Sciatic nerve (tissue), 2 donors: ENCODE measurements at places on chromosomes 6 and 20. TPM values are rescaled to one million over a fixed set of nuclear protein-coding genes. Genes with fewer than 3 reads are reported as not detected.

NR2E1 gene
- total RNA-seq: not detected

CTAGE9 gene
- not detected for total RNA-seq

RWDD2A gene
- 4.5 TPM for total RNA-seq

GRCh38 chr6:139753198-139753861 is 378.9 kb upstream of the CITED2 start:
- DNase-seq: no peak

DNA sequence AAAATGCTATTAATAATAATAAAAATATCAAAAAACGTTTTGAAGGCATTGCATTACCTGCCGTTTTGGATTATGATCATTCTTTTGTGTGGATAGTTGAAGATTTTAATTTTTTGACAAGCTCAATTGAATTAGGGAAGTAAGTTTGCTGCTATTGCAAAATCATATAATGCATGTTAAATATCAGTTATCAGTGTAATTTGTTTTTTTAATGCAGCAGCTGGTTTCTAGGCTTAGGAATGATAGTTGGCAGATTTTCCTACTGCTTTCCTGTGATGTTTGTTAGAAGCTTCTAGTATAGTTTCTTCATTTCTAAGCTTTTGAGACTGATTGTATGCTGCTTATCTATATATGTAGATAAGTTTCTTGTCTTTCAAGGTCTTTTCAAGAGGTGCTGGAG is 99.0 kb downstream of the JARID2 start:
- DNase-seq: no peak

GRCh38 chr6:125533710-125534397 is 215.6 kb upstream of the HEY2 start:
- DNase-seq: no peak

DNA sequence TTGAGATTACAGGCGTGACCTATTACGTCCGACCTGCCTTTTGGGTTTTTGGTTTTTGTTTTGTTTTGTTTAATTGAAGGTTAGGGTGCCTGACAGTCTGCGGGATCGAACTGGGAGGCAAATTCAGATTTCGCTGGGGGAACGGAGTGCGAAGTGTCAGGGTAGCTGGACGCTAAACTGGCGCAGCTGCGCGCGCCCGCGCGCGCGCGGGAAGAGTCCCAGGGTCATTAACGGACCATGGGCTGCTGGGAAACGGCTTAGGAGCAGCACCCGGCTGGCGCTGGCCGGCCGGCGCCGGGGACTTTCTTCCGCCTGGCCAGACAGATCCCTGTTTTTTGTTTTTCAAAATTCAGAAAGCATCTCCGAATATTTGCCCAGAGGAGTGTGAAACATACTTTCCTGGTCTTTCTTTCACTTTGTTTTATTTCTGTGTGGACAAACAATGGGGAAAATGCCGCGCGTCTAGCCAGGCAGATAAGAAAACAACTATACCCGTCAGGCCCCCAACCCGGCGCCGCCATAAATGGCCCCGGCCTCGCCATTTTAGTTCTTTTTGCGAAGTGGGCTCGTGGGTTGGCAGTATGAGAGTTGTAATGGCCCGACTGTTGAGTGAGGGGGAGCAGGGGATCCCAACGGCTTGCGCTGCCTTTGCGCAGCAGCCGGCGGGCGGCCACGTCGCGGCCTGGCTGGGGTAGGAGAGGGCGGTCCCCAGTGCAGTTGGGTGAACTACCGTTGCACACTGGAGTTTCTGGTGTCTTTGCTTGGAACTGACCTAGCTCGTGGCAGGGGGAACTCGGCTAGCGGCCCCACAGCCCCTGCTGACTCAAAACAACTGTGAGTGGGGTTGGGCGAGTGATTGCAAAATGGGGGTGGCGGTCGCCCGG is 7.1 kb downstream of the HSPA1B start:
- peak; percentile 91 for DNase-seq

DNA sequence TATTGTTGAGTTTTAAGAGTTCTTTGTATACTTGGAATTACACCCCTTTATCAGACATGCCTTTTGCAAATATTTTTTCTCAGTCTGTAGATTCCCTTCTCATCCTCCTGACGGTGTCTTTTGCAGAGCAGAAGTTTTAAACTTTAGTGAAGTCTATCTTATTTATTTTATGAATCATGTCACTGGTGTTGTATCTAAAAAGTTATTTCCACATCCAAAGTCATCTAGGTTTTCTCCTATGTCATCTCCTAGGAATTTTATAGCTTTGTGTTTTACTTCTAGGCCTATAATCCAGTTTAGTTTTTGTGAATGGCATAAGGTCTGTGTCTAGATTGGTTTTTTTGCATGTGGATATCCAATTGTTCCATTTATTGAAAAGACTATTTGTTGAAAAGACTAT is 271.3 kb downstream of the KIF16B start:
- DNase-seq: no peak

DACT2 gene
- 1.9 TPM for total RNA-seq

GRCh38 chr6:70604254-70604653 is 37.5 kb downstream of the SDHAF4 start:
- no peak for DNase-seq

- DNase-seq: no peak
Observed at GRCh38 chr6:42704937-42705374, 17.4 kb downstream of the PRPH2 start.

DNA sequence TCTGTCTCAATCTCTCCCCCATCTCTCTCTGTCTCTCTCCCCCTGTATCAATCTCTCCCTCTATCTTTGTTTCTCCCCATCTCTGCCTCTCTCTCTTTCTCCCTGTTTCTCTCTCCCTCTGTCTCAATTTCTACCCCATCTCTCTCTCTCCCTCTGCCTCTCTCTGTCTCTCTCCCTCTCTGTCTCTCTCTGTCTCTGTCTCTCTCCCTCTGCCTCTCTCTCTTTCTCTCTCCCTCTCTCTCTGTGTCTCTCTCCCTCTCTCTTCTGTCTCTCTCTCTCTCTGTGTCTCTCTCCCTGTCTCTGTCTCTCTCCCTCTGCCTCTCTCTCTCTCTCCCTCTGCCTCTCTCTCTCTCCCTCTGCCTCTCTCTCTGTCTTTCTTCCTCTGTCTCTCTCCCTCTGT is 62.6 kb downstream of the DACT2 start:
- DNase-seq: no peak

DNA sequence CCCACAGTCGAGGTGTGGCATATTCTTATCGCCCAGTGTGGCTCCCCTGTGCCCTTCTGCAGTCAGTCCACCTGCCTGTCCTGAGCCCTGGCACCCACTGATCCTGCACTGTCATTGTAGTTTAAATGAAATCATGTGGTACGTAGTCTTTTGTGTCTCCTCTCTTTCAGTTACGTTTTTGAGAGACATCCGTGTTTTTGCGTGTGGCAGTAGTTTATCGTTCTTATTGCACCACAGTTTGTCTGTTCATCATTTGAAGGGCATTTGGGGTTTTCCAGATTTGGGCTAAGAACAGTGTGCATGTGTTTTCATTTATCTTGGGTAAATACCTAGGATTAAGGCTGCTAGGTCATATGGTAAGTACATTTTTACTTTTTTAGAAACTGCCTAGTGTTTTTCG is 49.3 kb downstream of the SPATA2 start:
- DNase-seq: no peak

DNA sequence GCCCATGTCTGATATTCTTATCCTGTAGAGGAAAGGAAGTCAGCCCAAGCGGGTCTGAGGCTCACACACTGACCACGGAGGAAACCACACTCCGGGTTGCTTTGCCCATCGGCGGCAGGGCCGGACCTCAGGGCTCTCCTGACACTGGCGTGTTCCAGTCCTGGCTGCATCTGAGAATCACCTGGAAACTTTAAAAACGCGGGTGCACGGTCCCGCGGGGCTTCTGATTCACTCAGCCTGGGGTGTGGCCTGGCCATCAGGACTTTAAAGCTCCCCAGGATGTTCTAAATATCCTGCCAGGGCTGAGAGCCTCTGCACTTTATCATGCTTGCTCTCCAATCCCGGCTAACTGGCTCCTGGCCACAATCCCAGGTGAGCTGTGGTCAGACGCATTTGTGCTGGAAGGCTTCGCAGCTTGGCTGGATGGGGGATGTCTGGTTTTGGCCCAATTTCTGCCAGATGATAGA is 47.7 kb upstream of the DACT2 start:
- no peak for DNase-seq

GRCh38 chr20:10578607-10579006 is 95.2 kb downstream of the JAG1 start:
- DNase-seq: no peak

TMEM200A gene
- 18.5 TPM for total RNA-seq

- DNase-seq: no peak
Observed at GRCh38 chr6:52155791-52156576, 30.2 kb upstream of the IL17A start.

SDC4 gene
- total RNA-seq: 77.7 TPM

DNA sequence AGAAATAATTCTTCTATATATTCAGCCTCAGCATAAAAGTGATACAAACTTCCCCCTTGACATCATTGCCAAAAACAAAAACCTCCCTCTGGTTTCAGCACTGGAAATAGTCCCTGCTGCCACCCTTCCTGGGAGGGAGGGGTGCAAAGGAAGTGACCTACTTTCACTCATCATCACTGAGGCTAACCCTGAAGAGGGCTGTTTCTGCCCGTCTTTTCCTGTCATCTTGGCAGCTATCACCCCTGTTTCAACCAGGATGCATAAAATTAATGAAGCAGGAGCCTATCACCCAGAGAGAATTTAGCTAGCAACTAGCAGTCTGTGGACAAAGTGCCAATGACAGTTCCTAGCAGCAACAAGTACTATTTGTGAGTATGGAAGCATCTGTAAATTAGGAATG is 397.8 kb downstream of the LAMA2 start:
- DNase-seq: no peak

GRCh38 chr6:25925876-25926275 is 4.6 kb downstream of the SLC17A2 start:
- no peak for DNase-seq

GHRH gene
- not detected for total RNA-seq

GRCh38 chr20:42982218-42982617 is 207.5 kb downstream of the PTPRT start:
- DNase-seq: no peak

RNF144B gene
- 19.0 TPM for total RNA-seq

GRCh38 chr6:5996714-5997419 is 9.9 kb downstream of the NRN1 start:
- no peak for DNase-seq

- no peak for DNase-seq
Observed at GRCh38 chr20:63778857-63779256, 39.3 kb downstream of the SLC2A4RG start.
